ENCODE measurements at places on chromosomes 11 and 22.

- DNase-seq: peak; percentile 73
Observed at GRCh38 chr11:28835790-28836189, 727.6 kb downstream of the METTL15 start.

GRCh38 chr11:14554959-14555358 lies 34.8 kb upstream of the PSMA1 start:
- DNase-seq: peak; percentile 56

GRCh38 chr11:59676205-59676604 lies 7.4 kb upstream of the PATL1 start:
- DNase-seq: no peak

GRCh38 chr11:6468712-6469495 lies 4.8 kb downstream of the TRIM3 start:
- peak; percentile 87 for DNase-seq

DNA sequence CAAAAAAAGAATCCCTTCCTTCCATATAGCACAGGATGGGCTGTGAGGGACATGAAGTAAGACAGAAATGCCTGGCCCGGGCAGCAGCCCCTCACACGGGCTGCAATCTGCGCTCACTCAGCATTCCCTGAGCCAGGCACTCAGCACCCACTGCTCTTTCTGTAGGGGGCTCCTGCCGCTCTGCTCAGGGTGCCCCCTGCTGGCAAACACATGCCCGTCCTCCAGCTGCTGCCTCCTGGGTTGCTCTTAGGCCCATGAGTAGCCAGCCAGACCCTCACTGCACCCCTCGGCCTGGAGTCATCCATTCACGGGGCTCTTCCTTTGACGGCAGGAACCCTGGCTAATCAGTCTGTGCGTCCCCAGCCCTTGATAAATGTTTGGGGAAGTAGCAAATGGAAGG lies 6.9 kb downstream of the MCAT start:
- peak; percentile 62 for DNase-seq

DNA sequence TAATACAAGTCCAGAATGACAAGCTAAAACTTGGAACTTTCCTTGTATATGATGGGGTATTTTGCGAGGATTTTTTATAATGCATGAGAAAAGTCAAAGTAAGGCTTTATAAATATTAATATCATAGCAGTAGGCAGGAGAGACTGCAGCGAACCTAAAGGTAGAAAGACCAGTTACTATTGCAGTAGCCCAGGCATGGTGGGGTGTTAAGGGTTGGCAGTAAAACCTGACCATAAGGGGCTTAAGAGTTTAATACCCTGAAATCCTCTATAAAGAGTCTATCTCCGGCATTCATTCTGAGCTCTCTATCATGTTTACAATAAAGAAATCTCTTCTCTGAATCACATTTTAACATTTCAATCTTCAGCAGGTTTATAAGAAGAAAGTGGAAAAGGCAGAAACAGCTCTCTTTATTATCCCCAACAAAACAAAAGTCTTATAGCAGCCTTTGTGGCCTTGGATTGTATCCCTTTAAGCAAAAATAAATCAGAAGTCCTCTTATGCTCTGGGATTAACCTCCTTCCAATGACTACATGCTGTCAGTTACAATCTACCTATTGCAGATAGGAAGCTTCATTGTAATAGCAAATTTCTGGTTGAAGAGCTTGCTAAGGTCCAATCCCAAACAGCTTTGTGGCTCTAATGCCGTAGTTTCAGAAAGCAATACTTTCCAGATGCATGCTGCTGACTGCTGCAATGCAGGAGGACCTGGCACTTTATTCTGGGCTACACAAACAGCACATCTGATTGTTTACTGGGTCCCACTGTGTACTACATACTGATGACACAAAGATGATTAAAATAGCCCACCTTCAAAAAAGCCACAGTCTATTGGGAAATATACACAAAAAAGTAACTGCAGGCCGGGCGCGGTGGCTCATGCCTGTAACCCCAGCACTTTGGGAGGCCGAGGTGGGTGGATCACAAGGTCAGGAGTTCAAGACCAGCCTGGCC lies 45.8 kb downstream of the SIK3 start:
- no peak for DNase-seq

GRCh38 chr22:29219881-29220670 lies 14.4 kb downstream of the EMID1 start:
- DNase-seq: no peak

DNA sequence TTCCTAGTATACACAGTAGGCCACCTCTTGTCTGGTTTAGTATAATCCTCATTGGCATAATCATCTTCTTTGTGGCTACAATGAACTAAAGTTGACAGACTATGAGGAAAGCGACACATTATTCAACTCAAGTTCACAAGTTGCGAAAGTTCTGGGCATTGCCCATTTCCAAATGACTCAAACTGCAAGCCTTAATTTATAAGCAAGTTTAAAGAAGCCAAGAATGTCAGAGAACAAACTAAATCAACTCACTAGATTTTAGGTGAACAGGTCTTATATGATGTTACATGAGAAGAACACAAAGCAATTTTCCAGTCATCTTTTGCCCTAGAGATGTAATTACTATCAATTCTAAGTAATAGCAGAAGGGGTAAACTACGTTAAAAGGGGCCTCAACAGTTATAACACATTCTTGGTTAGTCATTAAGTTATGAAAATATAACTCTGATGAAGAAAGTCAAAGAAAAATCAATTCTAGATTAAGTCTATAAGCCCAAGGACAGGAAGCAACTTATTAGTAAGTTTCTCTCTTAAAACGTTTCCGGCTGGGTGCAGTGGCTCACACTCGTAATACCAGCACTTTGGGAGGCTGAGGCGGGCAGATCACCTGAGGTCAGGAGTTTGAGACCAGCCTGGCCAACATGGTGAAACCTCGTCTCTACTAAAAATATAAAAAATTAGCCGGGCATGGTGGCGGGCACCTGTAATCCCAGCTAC lies 21.5 kb downstream of the PICALM start:
- DNase-seq: peak; percentile 69

DNA sequence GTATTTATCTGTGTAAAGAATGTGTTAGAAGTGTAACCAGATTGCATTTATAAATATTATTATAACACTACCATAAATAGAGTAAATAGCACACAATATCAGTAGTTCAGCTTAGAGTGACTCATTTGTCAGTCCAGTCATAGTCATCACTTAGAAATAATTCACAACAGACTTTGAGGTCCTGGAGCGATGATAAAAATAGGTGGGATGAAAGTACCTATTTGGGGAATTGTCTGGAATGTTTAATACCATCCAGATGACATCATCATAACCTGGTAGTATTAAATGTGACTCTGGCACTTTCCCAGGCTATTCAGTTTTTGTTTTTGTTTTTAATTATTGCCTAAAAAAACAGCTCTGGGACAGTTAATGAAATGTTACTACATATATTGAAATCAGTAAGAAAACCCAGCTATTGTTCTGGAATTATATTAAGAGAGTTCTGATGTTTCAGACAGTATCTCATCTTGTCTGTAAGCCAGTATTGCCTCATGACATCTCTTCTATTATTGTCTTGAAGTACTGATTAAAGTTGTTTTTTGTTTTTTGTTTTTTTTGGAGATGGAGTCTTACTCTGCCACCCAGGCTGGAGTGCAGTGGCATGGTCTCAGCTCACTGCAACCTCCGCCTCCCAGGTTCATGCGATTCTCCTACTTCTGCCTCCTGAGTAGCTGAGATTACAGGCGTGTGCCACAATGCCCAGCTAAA lies 74.8 kb downstream of the SIK2 start:
- DNase-seq: no peak

DNA sequence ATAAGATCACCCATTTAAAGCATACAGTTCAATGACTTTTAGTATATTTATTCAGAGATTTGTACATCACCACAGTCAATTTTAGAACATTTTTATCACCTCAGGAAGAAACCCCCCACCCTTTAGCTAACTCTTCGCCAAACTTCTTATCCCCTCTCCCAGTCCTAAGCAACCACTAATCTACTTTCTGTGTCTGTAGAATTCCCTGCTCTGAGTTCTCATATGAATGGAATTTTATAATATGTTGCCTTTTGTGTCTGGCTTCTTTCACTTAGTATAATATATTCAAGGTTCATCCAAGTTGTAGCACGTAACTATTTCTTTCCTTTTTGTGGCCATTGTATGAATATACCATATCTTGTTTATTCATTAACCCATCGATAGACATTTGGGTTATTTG lies 3.6 kb downstream of the ANKRD13D start:
- DNase-seq: no peak

DNA sequence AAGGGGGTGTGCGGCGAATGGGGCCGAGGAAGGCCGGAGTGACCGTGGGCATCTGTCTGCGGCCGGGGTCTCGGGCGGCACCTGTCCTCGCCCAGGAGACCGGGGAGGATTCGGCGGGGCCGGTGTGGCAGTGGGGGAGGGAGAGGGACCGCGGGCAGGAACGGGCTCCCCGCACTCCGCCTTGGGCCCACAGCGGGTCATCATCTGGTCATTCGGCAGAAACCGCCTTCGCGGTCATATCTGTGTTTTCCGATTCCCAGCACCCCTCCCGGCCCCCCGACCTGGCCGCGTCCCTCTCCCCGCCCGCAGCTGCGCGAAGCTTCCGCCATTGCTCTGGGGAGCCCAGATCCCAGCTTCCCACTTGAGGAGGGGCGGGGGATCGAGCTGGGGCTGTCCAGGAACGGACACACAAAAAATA lies 824 bp upstream of the CBX6 start:
- DNase-seq: peak; percentile 59

GRCh38 chr11:105230586-105230985 lies 91.0 kb upstream of the CARD18 start:
- DNase-seq: no peak

- no peak for DNase-seq
Observed at GRCh38 chr22:19655399-19655798, 58.9 kb upstream of the SEPTIN5 start.

DNA sequence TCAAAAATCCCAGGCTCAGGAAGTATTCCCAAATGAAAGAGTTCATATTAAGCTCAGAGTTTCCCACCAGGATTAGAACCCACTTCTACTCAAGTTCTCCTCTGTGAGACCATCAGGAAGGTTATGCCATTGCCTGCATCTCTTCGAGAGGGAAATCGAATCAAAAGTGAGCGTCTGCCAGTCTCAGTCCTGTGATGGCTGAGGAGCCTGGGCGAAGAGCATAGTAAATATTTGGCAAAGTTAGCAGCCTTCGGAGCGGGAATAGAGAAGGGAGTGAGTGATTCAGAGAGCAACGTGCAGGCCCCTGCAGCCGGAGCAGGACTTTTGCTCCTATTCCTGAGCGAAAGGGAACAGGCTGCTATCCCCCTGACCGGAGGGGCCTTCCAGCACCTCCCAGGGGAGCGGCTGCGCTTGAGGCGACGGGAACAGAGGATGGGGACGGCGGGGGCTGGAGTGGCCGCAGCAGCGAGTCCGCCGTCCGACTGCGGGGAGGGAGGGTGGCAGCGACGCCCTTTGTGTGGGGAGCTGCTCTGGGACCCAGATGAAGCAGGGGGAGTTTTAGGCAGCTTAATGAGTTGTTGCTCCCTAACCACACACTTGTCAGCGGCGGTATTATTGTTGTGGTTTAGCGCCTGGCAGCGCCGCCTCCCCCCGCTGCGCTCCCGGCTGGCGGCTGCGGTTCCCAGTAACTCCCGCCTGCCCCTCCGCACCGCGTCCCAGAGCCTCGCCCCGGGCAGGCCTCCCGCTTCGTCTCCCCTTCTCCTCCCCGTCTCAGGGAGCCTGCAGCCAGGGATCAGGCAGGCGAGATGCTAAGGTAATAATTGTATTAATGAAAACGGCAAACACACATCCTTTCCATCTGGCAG lies 21.7 kb upstream of the NRGN start:
- peak; percentile 44 for DNase-seq

- peak; percentile 36 for DNase-seq
Observed at GRCh38 chr11:108916290-108916689, 251.4 kb downstream of the DDX10 start.

GRCh38 chr11:123061403-123062157 lies at the start of gene HSPA8:
TSS of gene HSPA8 (minus strand) at chr11:123062136. CDS start at chr11:123061324, 812 bp downstream.
- peak; percentile 70 for DNase-seq

- DNase-seq: no peak
Observed at GRCh38 chr11:73394416-73395296, 18.5 kb downstream of the RELT start.

DNA sequence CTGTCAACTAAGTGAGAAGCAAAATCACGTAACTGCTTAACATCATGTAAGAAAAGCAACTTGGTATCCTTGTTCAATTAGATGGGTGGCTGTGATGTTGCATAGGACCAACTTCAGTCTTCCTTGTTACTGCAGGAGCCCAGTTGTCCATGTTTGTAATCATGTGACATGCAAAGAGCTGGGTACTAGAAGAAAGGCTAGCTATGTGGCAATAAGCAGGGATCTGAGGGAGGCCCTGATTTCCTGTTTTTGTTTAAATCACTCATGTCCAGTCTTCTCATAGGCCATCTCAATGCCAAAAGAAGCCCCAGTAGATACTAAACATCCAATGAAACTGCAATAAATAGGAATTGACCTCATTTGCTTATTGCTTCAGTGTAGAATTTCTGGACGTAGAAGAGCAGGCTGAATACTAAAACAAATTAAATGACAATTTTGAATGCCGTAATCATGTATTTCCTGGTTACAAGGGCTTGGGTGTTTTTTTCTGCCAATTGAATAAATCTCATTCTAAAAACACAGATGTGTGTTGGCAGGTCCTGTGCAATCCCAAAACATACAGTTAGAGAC lies 140.8 kb upstream of the ARHGAP20 start:
- no peak for DNase-seq

DNA sequence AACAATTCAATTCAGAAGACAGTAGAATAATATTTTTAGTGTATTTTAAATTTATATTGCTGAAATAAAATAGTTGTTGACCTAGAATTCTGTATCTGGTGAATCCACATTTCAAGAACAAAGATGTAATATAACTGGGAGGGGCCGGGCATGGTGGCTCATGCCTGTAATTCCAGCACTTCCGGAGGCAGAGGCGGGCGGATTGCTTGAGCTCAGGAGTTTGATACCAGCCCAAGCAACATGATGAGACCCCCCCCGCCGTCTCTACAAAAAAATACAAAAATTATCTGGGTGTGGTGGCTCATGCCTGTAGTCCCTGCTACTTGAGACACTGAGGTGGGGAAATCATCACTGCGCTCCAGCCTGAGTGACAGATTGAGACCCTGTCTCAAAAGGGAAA lies 72.6 kb downstream of the CD82 start:
- no peak for DNase-seq

DNA sequence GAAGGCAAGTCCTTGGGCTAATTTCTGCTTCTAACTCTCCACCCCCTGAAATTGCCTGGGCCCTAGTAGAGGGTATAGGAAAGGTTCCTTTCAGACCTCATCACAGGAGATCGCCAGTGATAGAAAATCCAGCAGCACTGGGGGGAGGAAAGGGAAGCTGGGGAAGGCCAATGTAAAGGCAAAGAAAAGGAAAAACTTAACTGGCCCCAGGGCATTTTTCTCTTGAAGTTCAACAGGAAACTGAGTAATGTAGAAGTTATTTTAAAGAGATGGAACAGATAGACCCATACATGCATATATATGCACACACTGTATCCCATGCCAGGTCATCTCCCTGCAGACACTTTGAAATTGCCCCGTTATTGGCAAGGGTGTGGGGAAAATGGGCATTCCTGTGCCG lies 134.0 kb downstream of the TRIM44 start:
- peak; percentile 39 for DNase-seq

DNA sequence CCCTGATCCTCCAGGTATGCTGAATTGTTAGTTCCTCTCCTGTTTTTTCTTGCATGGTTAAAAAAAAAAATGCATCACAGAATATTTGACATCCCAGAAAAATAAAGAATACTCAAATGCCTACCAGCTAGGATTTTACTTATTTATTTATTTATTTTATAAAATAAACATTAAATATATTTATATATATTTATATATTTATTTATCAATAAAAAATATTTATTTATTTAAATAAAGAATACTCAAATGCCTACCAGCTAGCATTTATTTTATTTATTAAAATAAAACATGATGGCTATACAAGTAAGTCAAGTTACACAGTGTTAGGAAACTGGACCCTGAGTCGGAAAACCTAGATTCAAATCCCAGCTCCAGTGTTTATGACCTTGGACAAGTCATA lies 164.1 kb downstream of the NAV2 start:
- DNase-seq: no peak
